ENCODE measurements at places on chromosomes 6 and 20.

GRCh38 chr20:38874460-38875174 is 51.6 kb upstream of the FAM83D start:
- no peak for DNase-seq

DNA sequence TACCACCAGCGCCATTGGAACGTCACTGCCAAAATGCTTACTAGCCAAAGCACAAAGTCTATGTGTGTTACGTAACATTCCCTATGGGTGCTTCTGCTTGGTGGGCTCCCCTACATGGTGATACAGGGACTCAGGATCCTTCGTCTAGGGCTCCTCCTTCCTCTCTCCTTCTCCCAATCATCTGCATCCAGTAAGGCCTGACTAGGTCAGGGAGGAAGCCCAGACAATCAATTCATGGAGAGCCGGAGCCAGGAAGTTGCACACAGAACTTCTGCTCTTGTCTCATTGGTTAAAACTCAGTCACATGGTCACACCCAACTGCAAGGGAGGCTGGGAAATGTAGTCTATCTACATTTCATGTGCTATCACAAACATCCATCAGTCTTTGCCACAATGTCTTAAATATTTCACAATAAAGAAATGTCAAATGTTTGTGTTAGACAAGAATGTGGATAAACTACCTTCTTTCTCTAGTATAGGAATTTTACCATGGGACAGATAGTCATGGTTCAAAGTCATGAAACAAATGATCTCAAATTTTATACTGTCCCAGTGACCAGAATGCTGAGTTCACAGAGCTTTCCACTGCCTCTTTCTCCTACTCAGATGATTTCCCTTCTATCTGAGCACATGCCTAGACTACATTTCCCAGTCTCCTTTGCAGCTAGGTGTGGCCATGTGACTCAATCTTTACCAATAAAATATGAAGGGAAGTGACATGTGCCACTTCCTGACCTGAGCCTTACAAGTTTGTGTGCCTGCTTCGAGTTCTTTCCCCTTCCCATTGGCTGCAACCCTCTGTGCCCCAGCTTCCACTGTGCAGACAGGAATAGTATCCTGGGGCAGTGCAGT is 9.3 kb upstream of the KCNK15 start:
- DNase-seq, result no peak

DNA sequence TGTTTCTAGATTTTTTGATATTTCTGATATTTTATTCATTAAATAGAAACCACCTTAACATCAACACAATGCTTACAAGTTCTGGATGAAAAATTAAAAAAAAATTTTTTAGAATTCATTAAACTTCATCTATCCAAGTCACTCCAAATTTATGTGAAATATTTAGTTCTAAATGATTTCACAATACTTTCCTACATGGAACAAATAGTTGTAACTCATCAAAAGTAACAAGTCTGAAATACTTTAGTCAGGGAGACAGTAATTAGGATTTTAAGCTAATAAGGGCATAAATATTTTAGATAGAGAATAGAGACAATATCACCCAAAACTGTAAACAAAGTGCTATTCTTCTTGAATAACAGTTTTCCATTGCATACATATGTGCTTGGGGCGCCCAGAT is 147.8 kb downstream of the HIVEP2 start:
- DNase-seq, result no peak

DNA sequence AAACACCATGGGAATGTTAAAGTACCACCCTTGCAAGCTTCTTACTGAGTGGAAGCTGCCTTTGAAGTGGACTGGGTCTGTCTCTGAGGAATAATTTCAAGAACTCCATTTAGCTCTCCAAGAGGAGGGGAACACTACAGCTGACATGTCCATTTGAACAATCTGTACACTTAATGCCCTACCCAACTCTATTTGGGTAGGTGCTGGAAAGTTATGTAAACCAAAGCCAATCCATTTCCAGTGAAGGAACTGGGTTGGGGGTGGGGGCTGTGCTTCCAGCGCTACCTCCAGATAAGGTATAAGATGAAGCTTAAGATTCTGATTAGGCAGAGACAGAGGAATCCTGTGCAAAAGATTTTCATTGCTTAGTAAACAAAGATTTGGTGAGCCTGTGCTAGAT is 122.0 kb downstream of the TCP11 start:
- no peak for DNase-seq

DNA sequence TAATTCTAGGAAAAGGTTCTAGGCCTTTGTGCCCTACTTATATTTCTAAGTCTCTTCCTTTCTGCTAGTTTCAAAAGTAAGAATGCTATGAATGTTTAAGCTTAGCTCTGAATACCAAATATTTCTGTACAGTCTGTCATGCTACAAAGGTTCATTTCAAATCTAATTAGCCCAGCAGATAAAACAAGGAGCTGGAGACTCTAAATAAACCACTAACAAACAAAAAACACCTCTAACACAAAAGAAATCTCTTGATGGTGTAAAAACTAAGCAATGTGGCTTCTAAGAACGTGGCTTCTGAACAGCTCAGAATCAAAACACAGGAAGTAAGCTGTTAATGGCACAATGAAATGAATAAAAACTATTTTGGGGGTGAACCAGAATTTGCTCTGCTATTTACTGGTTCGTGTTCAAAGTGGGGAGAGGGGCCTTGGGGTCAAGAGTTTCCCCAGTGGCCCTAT is 198.3 kb downstream of the BCAS1 start:
- no peak for DNase-seq

Data from non-pigmented ciliary epithelial cell (primary cell).